ENCODE measurements at places on chromosomes 2 and 18. TPM values are rescaled to one million over a fixed set of nuclear protein-coding genes. Genes with fewer than 3 reads are reported as not detected.

DNA sequence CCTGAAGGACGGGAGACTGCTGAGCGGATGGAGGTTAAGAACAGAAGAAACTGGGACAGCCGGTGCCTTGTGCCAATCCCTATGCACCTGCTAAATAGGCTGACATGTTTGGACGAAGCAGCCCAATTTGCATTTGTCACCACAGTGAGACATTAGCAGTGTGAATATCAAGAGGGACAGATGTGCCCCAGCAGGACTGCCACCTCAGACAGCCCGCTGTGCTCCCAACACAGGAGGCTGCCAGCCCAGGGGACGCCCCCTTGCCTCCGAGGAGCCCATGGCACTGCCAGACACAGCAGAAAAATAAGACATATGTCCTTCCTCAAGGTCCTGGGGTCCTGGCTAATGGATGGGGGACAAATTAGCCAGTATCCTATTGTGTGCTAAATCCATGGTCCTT lies 306.7 kb upstream of the POU3F3 start:
- no peak for ATAC-seq
- no peak overlapping the region for H3K27ac ChIP-seq
- H3K4me1 ChIP-seq = no peaks in the 10 kb centered on the region
- H3K27me3 ChIP-seq = no peaks in the 10 kb centered on the region
- no peaks in the 10 kb centered on the region for H3K36me3 ChIP-seq

DNA sequence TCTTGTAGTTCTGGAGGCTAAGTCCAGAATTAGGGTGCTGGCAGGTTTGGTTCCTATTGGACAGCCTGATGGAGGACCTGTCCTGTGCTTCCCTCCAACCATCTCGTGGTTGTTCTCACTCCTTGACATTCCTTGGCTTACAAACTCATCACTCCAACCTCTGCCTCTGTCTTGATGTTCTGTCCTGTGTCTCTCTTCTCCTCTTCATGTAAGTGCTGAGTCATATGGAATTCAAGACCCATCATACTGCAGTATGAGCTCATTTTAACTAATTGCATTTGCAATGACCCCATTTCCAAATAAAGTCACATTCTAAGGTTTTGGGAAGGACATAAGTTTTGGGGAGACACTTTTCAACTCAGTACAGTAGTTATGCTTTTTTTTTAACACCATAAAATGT lies 374.7 kb downstream of the TRIB2 start:
- no peak overlapping the region for H3K4me3 ChIP-seq
- peaks cover 26% of the 10 kb centered on the region for H3K27me3 ChIP-seq
- no peak for ATAC-seq
- H3K4me1 ChIP-seq = no peaks in the 10 kb centered on the region
- no peaks in the 10 kb centered on the region for H3K36me3 ChIP-seq
- H3K27ac ChIP-seq = no peak overlapping the region

DNA sequence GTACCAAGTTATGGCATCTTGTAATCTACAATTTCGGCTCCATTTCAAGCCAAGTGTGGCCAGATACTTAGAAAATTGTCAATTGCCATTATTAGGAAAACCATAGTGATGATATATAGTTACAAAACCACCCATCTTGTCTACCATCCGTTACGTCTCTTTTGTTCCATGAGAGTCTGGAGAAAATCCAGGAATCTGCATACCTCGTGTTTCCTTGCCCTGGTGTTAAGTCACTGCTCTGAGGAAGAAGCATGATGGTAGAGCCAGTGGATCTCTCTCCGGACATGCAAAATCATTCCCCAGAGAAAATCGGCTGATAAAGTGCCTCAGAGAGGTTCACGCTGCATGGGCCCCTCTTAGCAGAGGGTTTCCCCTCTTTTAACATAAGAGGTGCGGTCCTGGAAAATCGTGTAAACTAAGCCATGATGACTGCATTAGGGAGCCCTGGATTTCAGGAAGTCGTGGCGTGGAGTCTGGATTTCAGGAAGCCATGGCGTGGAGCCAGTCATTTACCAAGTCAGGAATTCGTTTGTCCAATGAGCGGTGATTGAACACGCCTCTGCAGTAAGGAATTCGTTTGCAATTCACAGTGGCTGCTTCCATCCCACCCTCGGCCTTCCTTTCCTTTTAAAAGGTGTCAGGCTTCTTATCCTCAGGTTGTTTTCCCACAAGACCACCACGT lies 158.5 kb upstream of the TPO start:
- ATAC-seq = no peak
- H3K4me3 ChIP-seq = no peak overlapping the region
- no peaks in the 10 kb centered on the region for H3K36me3 ChIP-seq
- H3K27ac ChIP-seq = no peak overlapping the region
- H3K27me3 ChIP-seq = peaks cover 17% of the 10 kb centered on the region

- no peaks in the 10 kb centered on the region for H3K4me1 ChIP-seq
- no peak overlapping the region for H3K4me3 ChIP-seq
- H3K36me3 ChIP-seq = no peaks in the 10 kb centered on the region
- no peak overlapping the region for H3K27ac ChIP-seq
- peaks cover 30% of the 10 kb centered on the region for H3K27me3 ChIP-seq
Measured at GRCh38 chr2:176613323-176613987, 344.2 kb downstream of the MTX2 start.

DNA sequence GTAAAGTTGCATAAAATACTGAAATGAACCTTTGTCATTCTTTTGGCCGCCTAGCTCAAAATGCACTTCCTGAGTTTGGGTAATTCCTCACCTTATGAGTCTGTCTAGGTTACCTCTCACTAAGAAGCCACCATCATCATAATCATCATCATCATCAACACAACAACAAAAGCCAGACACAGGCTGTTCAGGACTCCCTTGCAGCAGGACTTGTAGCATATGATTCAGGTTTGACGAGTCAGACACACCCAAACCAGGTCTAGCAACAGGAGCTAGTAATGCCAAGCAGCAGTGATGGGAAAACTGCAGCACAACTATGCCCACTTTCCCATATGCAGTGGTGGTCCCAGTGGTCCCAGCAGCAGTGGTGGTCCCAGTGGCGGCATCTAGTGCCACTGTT lies 2.8 kb upstream of the SGO2 start:
- H3K27me3 ChIP-seq = peaks cover 5% of the 10 kb centered on the region
- no peak overlapping the region for H3K27ac ChIP-seq
- peaks cover 9% of the 10 kb centered on the region for H3K4me1 ChIP-seq
- H3K4me3 ChIP-seq = no peak overlapping the region

DNA sequence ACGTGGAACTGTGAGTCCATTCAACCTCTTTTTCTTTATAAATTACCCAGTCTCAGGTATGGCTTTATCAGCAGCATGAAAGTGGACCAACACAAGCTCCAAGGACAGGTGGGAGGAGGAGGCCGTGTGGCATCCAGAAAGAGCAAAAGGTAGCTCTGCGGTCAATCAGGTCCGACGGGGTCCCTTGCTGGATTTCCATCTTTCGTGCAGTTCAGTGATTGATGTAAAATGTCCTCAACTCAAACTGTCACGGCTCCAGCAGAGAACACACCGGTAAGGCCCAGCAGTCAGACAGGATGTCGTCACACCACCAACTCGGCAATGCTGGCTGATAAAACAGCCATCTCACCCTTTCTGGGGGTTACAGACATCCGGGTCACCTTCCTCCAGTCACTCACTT lies 123.3 kb downstream of the PXDN start:
- H3K36me3 ChIP-seq = no peaks in the 10 kb centered on the region
- peaks cover 6% of the 10 kb centered on the region for H3K27me3 ChIP-seq
- no peak for ATAC-seq
- no peaks in the 10 kb centered on the region for H3K4me1 ChIP-seq
- no peak overlapping the region for H3K27ac ChIP-seq
- H3K4me3 ChIP-seq = no peak overlapping the region

GRCh38 chr18:35122586-35123224 lies 81.5 kb downstream of the MAPRE2 start:
- H3K27ac ChIP-seq = no peak overlapping the region
- H3K36me3 ChIP-seq = peaks cover 16% of the 10 kb centered on the region
- H3K4me3 ChIP-seq = no peak overlapping the region

DNA sequence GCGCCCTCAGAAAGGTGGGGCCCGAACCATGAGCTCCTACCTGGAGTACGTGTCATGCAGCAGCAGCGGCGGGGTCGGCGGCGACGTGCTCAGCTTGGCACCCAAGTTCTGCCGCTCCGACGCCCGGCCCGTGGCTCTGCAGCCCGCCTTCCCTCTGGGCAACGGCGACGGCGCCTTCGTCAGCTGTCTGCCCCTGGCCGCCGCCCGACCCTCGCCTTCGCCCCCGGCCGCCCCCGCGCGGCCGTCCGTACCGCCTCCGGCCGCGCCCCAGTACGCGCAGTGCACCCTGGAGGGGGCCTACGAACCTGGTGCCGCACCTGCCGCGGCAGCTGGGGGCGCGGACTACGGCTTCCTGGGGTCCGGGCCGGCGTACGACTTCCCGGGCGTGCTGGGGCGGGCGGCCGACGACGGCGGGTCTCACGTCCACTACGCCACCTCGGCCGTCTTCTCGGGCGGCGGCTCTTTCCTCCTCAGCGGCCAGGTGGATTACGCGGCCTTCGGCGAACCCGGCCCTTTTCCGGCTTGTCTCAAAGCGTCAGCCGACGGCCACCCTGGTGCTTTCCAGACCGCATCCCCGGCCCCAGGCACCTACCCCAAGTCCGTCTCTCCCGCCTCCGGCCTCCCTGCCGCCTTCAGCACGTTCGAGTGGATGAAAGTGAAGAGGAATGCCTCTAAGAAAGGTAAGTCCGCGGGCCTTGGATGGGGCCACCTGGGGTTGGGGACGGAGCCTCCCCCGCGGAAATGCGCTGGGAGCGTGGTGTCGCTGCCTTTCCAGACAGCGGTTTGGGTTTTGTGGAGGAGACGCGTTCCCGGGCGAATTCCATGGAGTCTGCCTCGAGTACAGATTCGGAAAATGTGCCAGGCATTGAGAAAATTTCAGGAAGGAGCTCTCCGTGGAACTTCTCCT lies 559 bp downstream of the HOXD1 start:
- H3K4me3 ChIP-seq = peak overlapping the region; percentile 83
- no peak for ATAC-seq
- no peak overlapping the region for H3K27ac ChIP-seq
- H3K4me1 ChIP-seq = peaks cover 10% of the 10 kb centered on the region

- H3K27ac ChIP-seq = no peak overlapping the region
- H3K27me3 ChIP-seq = peaks cover 3% of the 10 kb centered on the region
- no peak overlapping the region for H3K4me3 ChIP-seq
- no peaks in the 10 kb centered on the region for H3K4me1 ChIP-seq
- ATAC-seq = no peak
Measured at GRCh38 chr18:5972298-5972697, 77.0 kb upstream of the TMEM200C start.

GRCh38 chr2:236105955-236106607 lies 62.1 kb downstream of the GBX2 start:
- no peaks in the 10 kb centered on the region for H3K36me3 ChIP-seq
- no peak overlapping the region for H3K4me3 ChIP-seq
- peaks cover 4% of the 10 kb centered on the region for H3K27me3 ChIP-seq

DNA sequence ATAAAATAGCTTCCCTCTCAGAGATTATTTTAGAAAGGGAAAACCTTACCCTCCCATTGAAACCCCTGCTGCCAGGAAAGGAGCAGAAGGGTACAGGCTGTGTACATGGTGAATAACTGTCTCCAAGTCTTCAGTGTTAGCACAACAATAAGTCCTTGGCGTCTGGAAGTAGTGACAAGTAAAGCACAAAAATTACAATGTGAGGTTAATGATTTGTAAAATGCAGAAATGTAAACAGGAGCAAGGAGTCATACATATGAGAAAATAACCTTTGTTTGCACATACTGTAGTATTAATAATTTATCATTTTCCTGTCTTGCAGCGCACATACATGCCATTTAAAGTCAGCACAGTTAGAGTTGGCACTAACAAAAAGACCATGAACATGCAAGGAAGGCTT lies 40.5 kb downstream of the ABHD3 start:
- H3K27me3 ChIP-seq = no peaks in the 10 kb centered on the region
- no peak for ATAC-seq
- H3K36me3 ChIP-seq = peaks cover 22% of the 10 kb centered on the region
- no peak overlapping the region for H3K27ac ChIP-seq

The ANKRD44 gene
- total RNA-seq = 131 TPM

The CXCR1 gene
- not detected for total RNA-seq

The DNAJC27 gene
- total RNA-seq = 4.7 TPM

The CPLX4 gene
- not detected for total RNA-seq
